ENCODE measurements at places on chromosomes 13 and 19. TPM values are rescaled to one million over a fixed set of nuclear protein-coding genes. Genes with fewer than 3 reads are reported as not detected.

The REX1BD gene
- polyA plus RNA-seq, result 20.4 TPM

The APOC1 gene
- polyA plus RNA-seq, result 10.2 TPM

The CLEC11A gene
- polyA plus RNA-seq, result 40.1 TPM

The POU2F2 gene
- polyA plus RNA-seq, result 0.87 TPM

The WDR88 gene
- polyA plus RNA-seq, result 1.6 TPM

The METTL21C gene
- not detected for polyA plus RNA-seq

GRCh38 chr19:48992581-48993174 is 431 bp downstream of the GYS1 start:
- no peak for DNase-seq

- DNase-seq, result no peak
Observed at GRCh38 chr19:35206855-35207254, 21.7 kb downstream of the FAM187B start.

- DNase-seq, result no peak
Observed at GRCh38 chr19:45293682-45294081, 29.0 kb downstream of the CKM start.

- peak; percentile 48 for DNase-seq
Observed at GRCh38 chr13:110616103-110617101, 1.1 kb downstream of the NAXD start.

DNA sequence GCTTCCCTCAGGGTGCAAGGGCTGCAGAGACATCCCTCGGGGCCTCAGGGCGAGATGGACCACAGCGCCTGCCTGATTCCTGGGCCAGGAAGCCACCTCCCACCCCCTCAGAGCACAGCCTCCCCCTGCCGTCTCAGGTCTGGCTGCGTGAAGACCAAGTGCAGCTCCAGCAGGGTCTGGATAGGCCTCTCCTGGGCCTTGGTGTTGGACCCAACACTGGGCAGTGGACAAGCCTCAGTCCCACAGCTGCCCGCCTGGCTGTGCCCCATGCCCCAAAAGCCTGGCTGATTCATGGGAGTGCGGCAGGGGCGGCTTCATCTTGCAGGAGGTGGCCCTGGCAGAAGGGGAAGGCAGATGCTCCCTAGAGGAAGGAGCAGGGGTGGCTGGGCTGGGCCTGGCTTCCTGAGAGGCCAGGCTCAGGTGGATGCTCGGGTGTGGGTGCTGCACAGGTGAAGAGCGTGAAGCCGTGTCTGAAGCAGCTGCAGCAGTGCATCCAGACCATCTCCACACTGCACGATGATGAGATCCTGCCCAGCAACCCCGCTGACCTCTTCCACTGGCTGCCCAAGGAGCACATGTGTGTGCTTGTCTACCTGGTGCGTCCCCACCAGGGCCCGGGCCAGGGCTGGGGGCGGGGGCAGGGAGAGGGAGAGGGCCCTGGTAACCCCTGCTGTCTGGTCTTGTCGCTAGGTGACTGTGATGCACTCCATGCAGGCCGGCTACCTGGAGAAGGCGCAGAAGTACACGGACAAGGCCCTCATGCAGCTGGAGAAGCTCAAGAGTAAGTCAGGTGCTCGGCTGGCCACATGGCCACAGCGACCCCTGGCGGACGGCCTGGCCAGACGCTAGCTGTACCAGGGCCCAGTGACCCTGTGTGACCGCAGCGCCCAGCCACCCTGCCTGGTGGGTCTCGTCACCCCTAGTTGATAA is 21.7 kb downstream of the MAU2 start:
- no peak for DNase-seq

GRCh38 chr19:41376241-41376997 is at the start of gene TMEM91:
Gene TMEM91, plus strand, starts transcription at chr19:41376533. Its CDS starts 1,777 bp downstream, at chr19:41378310.
- peak; percentile 54 for DNase-seq

- peak; percentile 47 for DNase-seq
Observed at GRCh38 chr13:59774491-59774971, 389.2 kb downstream of the DIAPH3 start.

- no peak for DNase-seq
Observed at GRCh38 chr19:41871573-41872383, 5.3 kb upstream of the CD79A start.

DNA sequence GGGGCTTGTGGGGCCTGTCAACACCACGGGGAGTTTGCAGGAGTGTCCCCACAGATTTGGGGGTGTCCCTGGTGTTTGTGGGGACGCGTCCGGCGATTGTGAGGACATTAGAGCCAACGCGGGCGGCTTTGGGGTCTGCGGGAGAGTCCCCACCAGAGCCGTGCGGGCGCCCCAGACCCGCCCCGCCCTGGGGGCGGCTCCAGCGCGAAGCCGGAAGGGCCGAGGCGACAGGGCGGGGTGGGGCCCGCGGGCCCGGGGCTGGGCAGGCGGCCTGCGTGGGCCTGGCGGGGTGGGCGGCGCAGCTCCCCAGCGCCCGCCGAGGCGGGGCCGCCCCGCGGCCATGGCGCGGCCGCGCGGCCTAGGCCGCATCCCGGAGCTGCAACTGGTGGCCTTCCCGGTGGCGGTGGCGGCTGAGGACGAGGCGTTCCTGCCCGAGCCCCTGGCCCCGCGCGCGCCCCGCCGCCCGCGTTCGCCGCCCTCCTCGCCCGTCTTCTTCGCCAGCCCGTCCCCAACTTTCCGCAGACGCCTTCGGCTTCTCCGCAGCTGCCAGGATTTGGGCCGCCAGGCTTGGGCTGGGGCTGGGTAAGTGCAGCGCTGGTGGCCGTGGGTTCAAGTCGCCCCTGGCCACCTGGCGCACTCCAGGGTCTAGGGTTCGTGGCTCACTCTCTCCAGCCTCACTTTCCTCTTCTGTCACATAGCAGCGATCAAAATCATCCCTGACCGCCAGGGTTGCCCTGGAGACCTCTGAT is 10.3 kb downstream of the PDE4A start:
- peak; percentile 76 for DNase-seq

GRCh38 chr19:19068659-19069654 is 5.2 kb downstream of the SLC25A42 start:
- DNase-seq, result no peak

DNA sequence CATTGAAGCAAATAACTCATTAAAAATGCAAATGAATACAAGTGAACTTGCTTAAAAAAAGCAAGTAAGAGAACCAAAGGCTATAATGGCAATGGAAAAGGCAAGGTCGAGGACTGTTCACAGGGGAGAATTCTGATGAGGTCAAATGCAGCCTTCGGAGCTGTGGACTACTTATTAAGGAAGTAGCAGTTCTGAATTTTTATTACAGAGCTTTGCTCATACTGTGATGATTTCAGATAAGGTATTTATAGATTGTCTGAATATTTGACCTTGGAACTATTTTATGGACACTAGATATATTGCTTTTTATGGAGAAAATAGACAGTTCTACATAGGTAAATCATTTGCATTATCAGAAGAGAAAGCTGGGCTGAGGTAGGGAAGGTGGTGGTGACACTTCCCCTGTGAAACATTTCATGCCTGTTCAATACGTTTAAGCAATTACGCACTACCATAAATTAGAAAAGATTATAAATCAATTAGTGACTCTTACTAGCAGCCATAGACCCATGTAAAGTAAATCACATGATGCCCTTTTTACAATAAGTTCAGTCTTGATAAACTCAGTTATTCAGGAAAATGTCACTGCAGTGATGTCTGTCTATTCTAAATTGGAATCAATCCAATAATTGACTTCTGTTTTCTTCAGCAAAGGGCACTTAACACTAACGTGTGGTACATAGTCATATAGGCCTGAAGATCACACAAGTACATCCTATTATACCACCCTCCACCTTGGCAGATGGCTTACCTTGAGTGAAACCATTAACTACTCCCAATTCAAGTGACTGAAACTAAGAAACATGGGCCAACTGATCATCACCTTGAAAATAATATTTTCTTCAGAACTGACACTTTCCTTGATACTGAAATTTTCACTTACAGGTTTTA is 260.0 kb downstream of the KLF12 start:
- no peak for DNase-seq

DNA sequence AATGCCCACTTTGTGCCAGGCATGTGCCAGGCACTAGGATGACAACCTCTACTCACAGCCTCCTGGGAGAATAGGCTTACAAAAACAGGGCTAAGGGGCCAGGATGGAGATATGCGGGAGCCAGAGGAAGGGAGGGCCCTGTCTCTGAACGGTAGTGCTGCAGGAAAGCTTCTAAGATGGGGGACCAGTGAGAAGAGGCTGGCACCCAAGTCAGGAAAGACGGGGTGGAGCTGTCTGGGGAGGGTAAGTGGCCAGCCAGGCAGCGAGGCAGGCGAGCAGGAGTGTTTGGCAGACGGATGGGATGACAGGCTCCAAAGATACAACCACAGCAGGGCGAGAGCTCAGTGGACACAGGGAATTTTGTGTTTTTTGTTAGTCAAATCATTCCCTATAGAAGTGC is 44.7 kb upstream of the GPI start:
- DNase-seq, result no peak

DNA sequence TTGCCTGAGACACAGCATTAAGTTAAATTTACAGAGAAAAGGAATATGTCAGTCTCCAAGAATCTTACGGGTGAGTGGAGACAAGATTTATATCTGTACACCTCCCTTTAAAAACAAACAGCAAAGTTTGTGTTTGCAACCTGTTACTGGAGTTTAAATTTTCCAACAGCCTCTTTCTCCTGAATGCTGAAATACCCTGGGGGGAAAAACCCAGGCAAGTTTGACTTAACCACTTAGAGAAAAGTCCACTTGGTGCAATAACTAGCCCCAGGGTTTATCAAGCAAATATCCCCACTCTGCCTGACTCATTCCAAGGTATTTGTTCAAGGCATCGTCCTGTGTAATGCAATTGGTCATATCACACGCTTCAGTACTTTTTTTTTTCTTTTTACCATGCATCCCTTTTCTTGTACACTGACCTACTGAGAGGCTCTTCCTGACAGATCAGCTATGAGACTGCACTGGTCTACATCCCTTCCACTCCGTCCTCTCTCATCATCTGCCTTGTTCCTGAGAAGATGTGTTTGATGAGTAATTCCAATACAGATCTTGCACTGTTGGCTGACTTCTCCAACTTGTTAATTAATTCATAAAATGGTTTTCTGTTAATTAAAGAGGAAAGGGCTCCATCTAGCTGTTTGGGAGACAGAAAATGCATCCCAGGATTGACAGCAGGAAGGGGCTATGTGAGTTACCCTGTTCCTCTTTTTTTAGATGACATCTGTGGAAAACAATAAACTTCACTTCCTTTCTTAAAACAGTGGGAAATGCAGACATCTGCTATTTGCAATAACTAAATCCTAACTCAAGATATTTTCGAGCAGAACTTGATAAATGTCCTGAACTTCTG is 212.5 kb upstream of the IRS2 start:
- DNase-seq, result no peak

Data from left lung (tissue), 14 donors.